ENCODE measurements at places on chromosomes 2 and 18.

DNA sequence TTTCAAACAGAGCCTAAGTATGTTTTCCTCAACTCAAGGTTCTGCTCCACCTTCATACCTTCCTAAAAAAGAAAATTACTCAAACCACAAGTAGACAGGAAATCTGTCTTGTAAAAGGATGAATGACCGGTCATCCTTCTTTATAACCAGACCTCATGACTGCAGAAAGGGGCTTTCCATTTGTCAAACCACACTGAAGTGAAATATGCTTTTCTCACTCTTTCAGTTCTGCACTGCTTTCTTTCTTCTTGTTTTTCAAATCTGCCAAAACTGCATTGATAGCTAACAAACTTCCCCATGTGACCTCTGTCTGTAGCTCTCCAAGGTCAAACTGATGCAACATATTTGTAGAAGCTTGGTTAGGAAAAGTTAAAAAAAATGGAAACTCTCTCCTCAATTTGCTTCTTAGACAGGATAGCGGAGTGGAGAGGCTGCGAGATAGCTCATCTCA lies 308.9 kb upstream of the CCDC68 start:
- DNase-seq: no peak

- no peak for DNase-seq
Measured at GRCh38 chr2:230664128-230664527, 48.5 kb upstream of the CAB39 start.

DNA sequence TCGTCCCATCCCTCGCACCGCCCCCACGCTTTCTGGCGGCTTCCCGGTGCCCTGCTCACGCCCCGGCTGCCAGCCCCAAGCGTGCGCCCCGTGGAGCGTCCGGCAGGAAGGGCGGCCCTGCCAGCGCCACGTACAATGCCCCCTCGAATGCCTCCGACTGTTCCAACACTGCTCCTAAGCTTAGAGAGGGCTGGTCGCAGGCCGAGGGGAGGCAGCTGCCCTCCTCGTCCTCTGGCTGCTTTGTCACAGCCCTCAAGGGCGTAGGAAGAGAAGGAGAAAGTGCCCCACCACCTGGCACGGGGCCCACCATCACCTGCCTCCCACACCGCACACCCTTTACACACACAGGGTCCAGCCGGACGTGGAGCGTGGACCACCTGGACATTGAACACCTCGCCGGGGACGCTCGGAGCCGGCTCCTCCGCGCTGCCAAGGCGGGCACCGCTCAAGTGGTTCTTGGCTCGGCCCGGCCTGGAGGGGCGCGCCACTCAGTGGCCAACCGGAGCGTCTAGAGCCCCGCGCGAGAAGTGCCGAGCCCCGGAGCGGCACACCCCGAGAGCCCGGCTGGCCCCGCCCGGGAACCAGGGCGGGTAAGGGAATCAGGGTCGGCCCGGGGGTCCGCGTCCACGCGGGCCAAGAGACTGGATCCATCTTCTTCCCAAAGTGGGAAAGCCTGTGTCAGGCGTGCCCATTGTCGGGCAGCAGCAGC lies 830 bp downstream of the DNER start:
- DNase-seq: no peak

DNA sequence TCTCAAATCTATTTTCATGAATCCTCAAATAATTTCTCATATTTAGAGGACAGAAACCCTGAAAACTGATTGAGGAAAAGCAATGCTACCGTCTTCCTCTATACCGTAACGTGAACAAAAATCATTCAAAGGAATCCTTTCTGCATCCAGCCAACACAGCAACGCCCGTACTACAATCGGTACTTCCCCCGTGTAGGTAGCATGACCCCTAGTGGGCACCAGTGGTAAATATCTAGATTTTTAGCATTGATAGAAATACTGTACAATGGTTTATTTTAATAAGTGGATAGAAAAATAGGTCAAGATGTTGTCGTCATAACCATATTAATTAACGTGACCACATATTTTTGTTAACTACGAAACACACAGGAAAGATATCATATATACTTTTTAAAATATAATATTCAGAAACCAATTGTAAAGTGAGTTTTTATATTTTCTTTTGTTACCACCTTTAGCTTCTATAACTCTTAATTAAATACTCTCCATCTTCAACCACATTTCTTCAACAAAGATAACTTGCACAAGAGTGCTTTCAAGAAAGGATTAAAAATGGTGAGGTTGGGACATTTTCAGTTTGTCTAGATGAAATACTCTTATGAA lies 194.1 kb downstream of the SS18 start:
- DNase-seq: no peak

GRCh38 chr2:128879161-128879560 lies 560.5 kb upstream of the HS6ST1 start:
- DNase-seq: no peak

GRCh38 chr2:187008111-187008510 lies 159.1 kb upstream of the ZSWIM2 start:
- DNase-seq: no peak

DNA sequence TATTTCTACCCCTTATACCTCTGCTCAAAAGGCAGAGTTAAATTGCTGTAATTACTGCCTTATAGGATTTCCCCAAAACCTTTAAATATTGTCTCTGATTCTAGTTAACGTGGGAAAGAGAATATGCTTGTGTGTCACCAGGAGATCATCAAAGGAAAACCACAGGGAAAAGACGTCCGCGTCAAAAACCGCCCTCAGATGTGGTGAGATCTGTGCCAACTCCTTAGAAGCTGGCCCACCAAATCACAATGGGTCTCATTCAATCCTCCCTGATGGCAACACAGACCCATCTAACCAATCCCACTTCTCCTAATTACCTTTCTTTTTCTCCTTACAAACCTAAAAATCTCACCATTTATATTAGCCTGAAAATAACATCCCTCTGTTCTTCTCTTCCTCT lies 25.4 kb downstream of the VPS54 start:
- no peak for DNase-seq

GRCh38 chr2:150385211-150385610 lies 102.3 kb downstream of the RND3 start:
- DNase-seq: no peak

- no peak for DNase-seq
Measured at GRCh38 chr2:217244815-217245214, 385.0 kb upstream of the TNP1 start.

DNA sequence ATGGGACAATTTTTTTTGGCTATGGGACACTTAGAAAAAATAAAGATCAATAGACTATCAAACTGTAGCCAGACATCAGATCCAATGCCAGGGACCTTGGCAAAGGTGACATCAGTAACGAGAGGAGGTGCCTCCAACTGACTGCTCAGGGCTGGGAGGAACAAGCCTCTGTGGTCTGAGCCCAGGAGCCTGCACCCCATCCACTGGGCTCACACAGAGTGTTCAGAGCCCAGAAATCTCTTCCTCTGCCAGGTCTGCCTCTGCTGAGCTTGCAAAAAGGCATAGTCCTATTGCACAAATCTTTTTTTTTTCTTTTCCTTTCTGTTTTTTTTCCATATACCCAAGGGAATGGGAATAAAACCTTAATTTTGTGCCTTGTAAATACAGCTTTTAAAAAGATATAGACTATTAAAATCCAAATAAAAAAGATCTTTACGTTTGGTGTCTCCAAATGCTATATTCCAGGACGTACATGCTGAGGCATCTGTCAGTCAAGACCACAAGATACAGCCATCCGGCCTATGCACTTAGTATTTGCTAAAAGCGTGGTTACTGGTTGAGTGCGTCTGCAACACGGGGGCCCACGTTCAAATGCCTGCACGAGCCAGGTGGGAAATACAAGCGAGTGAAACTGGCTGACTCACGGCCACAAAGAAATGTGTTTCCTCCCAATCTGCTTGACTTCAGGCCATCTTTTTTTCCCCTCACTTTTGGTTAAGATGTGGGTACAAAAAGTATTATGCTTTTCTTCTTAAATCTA lies 7.8 kb upstream of the ARHGAP25 start:
- DNase-seq: peak; percentile 56

DNA sequence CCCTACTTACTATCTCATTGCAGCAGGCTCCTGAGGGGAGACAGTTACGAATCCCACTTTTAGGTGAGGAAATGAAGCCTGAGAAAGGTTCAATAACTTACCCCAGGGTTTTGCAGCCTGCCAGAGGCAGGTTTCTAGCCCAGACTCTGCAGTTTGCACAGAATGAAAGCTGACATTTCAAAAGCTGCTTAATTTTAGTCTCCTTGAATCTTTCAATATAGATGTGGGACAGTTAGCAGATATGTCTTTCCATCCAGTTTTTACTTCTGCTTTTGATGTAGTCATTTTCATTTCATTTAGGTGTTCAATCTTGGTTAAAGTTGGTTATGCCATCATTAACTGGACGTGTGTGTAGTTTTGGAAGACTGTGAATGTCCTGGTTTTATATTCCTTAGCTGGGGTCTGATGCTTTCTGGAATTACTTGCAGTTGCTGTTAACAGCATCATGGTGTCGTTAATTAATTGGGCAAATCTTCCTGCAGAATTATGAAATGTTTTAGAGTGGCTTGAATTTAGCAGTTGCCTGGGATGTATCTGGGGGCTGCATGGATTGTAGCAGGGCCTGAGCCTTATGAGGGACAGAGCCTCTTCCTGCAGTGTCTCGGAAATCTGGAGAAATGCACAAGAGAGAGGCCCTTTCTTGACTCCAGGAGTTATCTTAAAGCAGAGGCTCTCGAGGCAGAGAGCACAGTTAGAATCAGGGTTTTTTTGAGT lies 100.8 kb downstream of the ZNF532 start:
- no peak for DNase-seq

- no peak for DNase-seq
Measured at GRCh38 chr2:145687442-145688134, 1167.7 kb upstream of the ZEB2 start.

DNA sequence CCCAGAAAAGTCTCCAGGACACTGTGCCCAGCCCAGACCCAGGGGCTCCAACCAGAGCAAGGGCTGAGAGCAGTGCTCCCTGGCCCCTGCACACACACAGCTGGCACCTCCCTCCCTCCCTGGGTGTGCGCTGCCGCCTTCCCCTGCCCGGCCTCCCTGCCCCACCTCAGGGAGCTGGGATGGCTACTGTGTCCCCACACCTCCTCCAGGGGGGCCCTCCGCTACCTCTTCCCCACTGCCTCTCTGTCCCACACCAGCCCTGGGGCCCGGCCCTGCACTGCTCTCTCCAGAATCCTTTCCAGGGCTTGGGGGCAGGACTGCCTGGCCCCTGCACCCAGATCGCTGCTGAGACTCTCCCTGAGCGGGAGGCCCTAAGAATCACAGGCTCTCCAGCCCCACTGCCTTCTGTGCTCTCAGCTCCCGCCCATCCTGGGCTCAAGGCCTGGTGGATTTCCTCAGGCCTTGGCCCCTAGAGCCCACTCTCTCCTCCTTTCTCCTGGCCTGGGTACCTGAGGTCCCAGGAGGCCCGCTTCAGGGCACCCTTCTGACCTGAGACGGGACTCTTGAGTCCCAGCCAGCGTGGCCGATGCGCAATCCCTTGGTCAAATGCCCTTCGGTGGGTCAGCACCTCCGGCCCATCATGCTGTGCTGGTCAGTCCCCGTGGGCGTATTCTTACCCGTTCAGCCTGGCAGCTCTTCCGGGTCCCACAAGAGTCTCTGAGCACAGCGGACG lies 276.8 kb upstream of the HDAC4 start:
- no peak for DNase-seq

- no peak for DNase-seq
Measured at GRCh38 chr2:200397785-200398184, 91.3 kb downstream of the SPATS2L start.
